ENCODE measurements at places on chromosomes 16 and 17.

DNA sequence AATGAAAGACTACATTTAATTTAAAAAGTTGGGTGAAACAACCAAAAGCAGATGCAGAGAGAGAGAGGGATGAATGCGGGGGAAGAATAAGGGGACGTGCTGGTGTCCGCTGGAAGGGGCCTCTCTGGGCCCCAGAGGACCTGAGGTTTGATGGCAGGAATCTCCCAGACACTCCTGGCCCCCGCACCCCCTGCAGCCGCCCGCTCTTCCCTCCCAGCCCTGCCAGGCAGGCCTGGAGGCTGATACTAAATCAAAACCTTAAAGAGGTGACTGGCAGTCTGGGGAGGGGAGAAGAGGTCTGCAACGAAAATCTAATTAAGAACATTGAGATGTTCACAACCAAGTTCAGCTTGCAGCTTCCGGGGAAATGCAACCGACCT is 2.4 kb downstream of the FOXL1 start:
- DNase-seq = no peak

- DNase-seq = no peak
These were observed 35.2 kb downstream of the COX4I1 start for GRCh38 chr16:85834741-85835140.

- no peak for DNase-seq
These were observed 168.8 kb downstream of the CYLD start for GRCh38 chr16:50910736-50911100.

- no peak for DNase-seq
These were observed 30.0 kb upstream of the ATP2A3 start for GRCh38 chr17:3994221-3994576.

- no peak for DNase-seq
These were observed 73.3 kb downstream of the SRCIN1 start for GRCh38 chr17:38532451-38532850.
